Chondrocyte (in vitro differentiated cells): ENCODE measurements at places on chromosomes 3 and 15. TPM values are rescaled to one million over a fixed set of nuclear protein-coding genes. Genes with fewer than 3 reads are reported as not detected.

DNA sequence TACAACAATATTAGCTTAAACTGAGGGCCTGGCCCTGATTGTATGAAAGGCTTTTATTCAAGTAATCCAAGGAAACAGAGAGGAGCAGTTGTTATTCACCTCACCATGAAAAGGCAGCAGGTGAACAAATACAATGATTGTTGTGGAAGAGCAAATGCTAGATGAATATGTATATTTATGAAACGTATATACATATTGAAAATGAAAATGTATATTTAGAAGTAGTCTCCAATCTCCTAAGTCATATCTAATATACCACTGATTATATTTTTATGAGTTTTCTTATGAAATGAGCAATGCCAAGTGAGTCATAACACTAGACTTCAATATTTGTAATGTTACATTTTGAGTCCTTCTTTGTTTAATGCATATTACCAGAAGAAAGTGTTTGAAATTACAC is 116.2 kb upstream of the KCNMB2 start:
- peaks cover 2% of the 10 kb centered on the region for H3K27me3 ChIP-seq
- H3K4me1 ChIP-seq: peaks cover 15% of the 10 kb centered on the region
- H3K27ac ChIP-seq: no peak overlapping the region
- H3K36me3 ChIP-seq: no peaks in the 10 kb centered on the region
- DNase-seq: no peak
- H3K4me3 ChIP-seq: no peak overlapping the region

DNA sequence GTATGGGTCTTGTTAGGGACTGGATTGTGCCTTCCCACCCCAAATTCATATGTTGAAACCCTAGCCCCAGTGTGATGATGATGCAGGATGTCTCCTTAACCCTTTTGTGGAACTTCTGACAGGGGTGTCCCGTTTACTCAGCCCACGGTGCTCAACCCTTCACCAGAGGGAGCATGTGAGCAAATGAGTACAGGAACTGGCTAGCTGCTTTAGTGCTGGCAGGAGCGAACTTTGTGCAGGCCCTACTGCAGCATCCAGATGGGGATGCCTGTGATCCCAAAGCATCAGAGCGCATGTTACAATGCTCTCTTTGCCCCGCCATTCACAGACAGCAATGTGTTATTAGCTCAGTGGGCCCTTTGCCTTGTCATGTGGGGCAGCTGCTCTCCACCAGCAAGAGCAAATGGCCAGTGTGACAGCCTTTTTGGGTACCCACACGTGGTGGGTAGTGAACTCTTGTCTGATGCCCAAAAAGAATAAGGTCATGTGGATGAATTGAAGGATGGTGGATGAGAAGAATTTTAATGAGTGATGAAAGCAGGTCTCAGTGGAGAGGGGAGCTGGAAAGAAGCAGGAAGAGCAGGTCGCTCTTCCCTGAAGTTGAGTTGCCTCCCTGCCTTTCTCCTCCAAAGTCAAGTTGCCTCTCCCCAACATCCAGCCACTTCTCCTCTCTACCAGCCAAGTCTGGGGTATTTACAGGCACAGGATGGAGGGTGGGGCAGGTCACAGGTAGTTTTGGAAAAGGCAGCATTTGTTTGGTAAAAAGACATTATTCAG is 63.3 kb upstream of the STRIT1 start:
- H3K27ac ChIP-seq: no peak overlapping the region
- peaks cover 39% of the 10 kb centered on the region for H3K27me3 ChIP-seq
- DNase-seq: no peak
- H3K4me3 ChIP-seq: no peak overlapping the region

- peaks cover 58% of the 10 kb centered on the region for H3K4me1 ChIP-seq
- no peak overlapping the region for H3K27ac ChIP-seq
- no peak overlapping the region for H3K4me3 ChIP-seq
- peaks cover 14% of the 10 kb centered on the region for H3K36me3 ChIP-seq
- DNase-seq: no peak
Observed at GRCh38 chr3:48930590-48930989, 11.9 kb downstream of the ARIH2 start.

GRCh38 chr3:182118066-182118465 is 406.3 kb downstream of the SOX2 start:
- no peaks in the 10 kb centered on the region for H3K36me3 ChIP-seq
- no peak overlapping the region for H3K27ac ChIP-seq
- H3K4me3 ChIP-seq: no peak overlapping the region
- no peaks in the 10 kb centered on the region for H3K27me3 ChIP-seq

- no peak overlapping the region for H3K4me3 ChIP-seq
- no peak overlapping the region for H3K27ac ChIP-seq
- H3K36me3 ChIP-seq: no peaks in the 10 kb centered on the region
- H3K4me1 ChIP-seq: no peaks in the 10 kb centered on the region
- no peak for DNase-seq
- H3K27me3 ChIP-seq: peaks cover 6% of the 10 kb centered on the region
Observed at GRCh38 chr3:96017556-96017955, 796.8 kb upstream of the EPHA6 start.

- DNase-seq: no peak
- H3K4me3 ChIP-seq: no peak overlapping the region
- H3K36me3 ChIP-seq: no peaks in the 10 kb centered on the region
- no peak overlapping the region for H3K27ac ChIP-seq
- H3K4me1 ChIP-seq: peaks cover 21% of the 10 kb centered on the region
Observed at GRCh38 chr3:87002346-87002745, 11.4 kb upstream of the VGLL3 start.

GRCh38 chr15:90991587-90992285 is 2.6 kb downstream of the PRC1 start:
- DNase-seq: no peak
- H3K36me3 ChIP-seq: peaks cover 2% of the 10 kb centered on the region
- no peak overlapping the region for H3K4me3 ChIP-seq
- H3K27ac ChIP-seq: peak overlapping the region; percentile 60

DNA sequence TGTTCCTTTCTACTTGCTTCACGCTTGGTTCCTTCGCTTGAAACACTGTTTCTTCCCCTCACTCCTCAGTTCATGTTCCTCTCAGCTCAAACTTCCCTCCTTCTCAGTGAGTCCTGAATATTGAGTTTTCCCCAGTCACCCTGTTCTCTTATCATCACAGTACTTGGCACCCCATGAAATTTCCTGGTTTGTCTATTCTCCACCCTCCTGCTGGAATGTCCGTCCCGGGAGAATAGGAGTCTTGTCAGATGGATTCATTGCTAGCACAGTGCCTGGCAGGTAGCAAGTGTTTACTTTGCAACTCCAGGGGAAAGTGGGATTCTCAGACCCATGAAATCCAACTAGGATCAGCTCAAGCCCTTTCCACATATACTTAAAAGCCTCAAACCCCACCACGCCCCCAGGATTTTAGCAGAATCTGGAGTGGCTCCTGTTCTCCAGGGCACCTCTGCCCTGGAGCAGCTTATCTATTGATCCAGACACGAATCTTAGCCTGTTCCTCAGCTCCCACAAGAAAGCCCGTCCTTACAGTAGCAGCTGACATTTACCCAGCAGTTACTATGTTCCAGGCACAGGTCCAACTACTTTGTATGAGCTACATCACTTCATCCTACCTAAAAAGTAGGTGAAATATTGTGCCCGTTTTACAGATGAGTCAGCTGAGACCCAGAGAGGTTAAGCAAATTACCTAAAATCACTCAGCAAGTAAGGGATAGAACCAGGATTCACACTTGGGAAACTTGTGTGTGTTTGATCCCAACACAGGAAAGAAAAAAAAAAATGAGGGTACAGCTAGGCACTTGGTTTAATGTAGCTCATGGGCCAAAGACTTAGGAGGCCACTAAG is 36.8 kb upstream of the MAP3K13 start:
- no peaks in the 10 kb centered on the region for H3K27me3 ChIP-seq
- H3K36me3 ChIP-seq: peaks cover 4% of the 10 kb centered on the region
- H3K4me3 ChIP-seq: no peak overlapping the region
- H3K4me1 ChIP-seq: peaks cover 3% of the 10 kb centered on the region
- DNase-seq: no peak
- H3K27ac ChIP-seq: no peak overlapping the region

GRCh38 chr15:35437157-35437556 is 108.8 kb downstream of the DPH6 start:
- DNase-seq: no peak
- no peaks in the 10 kb centered on the region for H3K27me3 ChIP-seq
- peaks cover 4% of the 10 kb centered on the region for H3K36me3 ChIP-seq
- no peak overlapping the region for H3K27ac ChIP-seq

- H3K4me1 ChIP-seq: no peaks in the 10 kb centered on the region
- H3K4me3 ChIP-seq: no peak overlapping the region
- peaks cover 60% of the 10 kb centered on the region for H3K27me3 ChIP-seq
- peak; percentile 48 for DNase-seq
- H3K27ac ChIP-seq: no peak overlapping the region
Observed at GRCh38 chr3:14848906-14849305, 30.1 kb downstream of the FGD5 start.

- H3K27ac ChIP-seq: peak overlapping the region; percentile 28
- no peaks in the 10 kb centered on the region for H3K27me3 ChIP-seq
- peaks cover 24% of the 10 kb centered on the region for H3K4me1 ChIP-seq
- DNase-seq: no peak
- H3K4me3 ChIP-seq: no peak overlapping the region
Observed at GRCh38 chr3:16429086-16429485, 84.4 kb downstream of the RFTN1 start.

GRCh38 chr3:45321607-45322391 is 66.6 kb upstream of the LARS2 start:
- H3K4me1 ChIP-seq: no peaks in the 10 kb centered on the region
- no peak overlapping the region for H3K27ac ChIP-seq
- no peak for DNase-seq
- peaks cover 27% of the 10 kb centered on the region for H3K27me3 ChIP-seq

- no peak overlapping the region for H3K27ac ChIP-seq
- no peak overlapping the region for H3K4me3 ChIP-seq
- H3K4me1 ChIP-seq: no peaks in the 10 kb centered on the region
- H3K36me3 ChIP-seq: peaks cover 4% of the 10 kb centered on the region
- DNase-seq: no peak
Observed at GRCh38 chr3:101319531-101319930, 844 bp downstream of the IMPG2 start.

- H3K27ac ChIP-seq: no peak overlapping the region
- H3K4me3 ChIP-seq: no peak overlapping the region
- H3K36me3 ChIP-seq: no peaks in the 10 kb centered on the region
- peaks cover 91% of the 10 kb centered on the region for H3K4me1 ChIP-seq
- no peak for DNase-seq
Observed at GRCh38 chr3:149470381-149470780, 4.1 kb upstream of the TM4SF4 start.

GRCh38 chr3:179265875-179266274 is 15.0 kb upstream of the KCNMB3 start:
- DNase-seq: no peak
- H3K27ac ChIP-seq: no peak overlapping the region
- no peaks in the 10 kb centered on the region for H3K27me3 ChIP-seq
- H3K4me3 ChIP-seq: no peak overlapping the region
- H3K4me1 ChIP-seq: peaks cover 4% of the 10 kb centered on the region
- no peaks in the 10 kb centered on the region for H3K36me3 ChIP-seq

DNA sequence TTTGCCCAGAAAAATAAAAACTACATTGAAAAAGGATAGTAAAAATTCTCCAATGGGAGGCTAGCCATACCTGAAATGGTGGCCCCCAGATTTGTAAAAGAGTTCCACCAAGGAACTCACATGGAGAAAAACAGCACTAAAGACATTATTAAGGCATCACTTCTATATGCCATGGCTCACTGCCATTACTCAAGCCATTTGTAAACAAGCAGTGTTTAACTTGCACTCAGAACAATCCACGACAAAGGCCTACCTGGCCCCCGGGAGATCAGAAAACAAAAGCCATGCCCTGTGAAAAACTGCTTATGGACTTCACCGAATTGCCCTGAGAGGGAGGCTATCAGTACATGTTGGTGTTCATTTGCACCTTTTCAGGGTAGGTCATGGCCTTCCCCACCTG is 19.6 kb downstream of the CCR8 start:
- H3K27me3 ChIP-seq: peaks cover 5% of the 10 kb centered on the region
- no peak overlapping the region for H3K4me3 ChIP-seq
- H3K27ac ChIP-seq: no peak overlapping the region
- H3K36me3 ChIP-seq: no peaks in the 10 kb centered on the region
- no peaks in the 10 kb centered on the region for H3K4me1 ChIP-seq
- no peak for DNase-seq

DNA sequence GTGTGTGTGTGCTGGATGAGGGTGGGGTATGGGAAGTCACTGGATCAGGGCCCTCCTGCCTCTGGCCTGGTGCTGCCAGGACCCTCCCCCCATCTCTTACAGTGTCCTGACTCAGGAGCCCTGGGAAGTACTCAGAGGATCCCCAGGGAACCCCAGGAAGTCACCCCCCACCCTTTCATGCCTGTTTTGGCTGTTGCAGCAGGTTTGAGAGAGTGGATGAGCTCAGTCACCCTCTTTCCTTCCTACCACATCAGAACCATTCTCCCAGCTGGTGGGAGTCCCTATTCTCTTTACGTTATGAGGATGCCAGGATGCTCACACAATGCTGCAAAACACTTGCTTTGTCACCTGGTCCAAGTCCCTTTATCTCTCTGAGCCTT is 59.0 kb downstream of the BDH1 start:
- no peak overlapping the region for H3K4me3 ChIP-seq
- no peak for DNase-seq
- H3K27ac ChIP-seq: peak overlapping the region; percentile 91
- H3K36me3 ChIP-seq: peaks cover 7% of the 10 kb centered on the region

- DNase-seq: no peak
- H3K4me3 ChIP-seq: no peak overlapping the region
- peaks cover 5% of the 10 kb centered on the region for H3K4me1 ChIP-seq
- H3K27ac ChIP-seq: no peak overlapping the region
Observed at GRCh38 chr3:54826251-54826691, 101.6 kb downstream of the LRTM1 start.

CYP8B1 gene
- not detected in 3 replicates for total RNA-seq

ATP8B4 gene
- total RNA-seq: not detected in 3 replicates

TFG gene
- 148 to 162 TPM (median 149 TPM) in 3 replicates for total RNA-seq

CELSR3 gene
- total RNA-seq: 9.6 to 11.4 TPM (median 10.5 TPM) in 3 replicates

PDE12 gene
- total RNA-seq: 16.6 to 17.8 TPM (median 17.5 TPM) in 3 replicates

IQCH gene
- total RNA-seq: 1.00 to 1.4 TPM (median 1.0 TPM) in 3 replicates

CCDC54 gene
- not detected in 3 replicates for total RNA-seq

SCN5A gene
- total RNA-seq: 0.21 to 0.25 TPM (median 0.24 TPM) in 3 replicates

ALDH1A3 gene
- 0.51 to 0.55 TPM in 2 of 3 replicates, not detected in the other for total RNA-seq

SLC2A2 gene
- not detected in 3 replicates for total RNA-seq

SPINT1 gene
- total RNA-seq: 0.87 to 2.0 TPM (median 0.87 TPM) in 3 replicates

KNL1 gene
- 4.7 to 6.0 TPM (median 5.5 TPM) in 3 replicates for total RNA-seq

HES1 gene
- total RNA-seq: 30.4 to 36.7 TPM (median 31.2 TPM) in 3 replicates

ACTC1 gene
- total RNA-seq: 6.2 to 19.5 TPM (median 7.1 TPM) in 3 replicates

SPSB4 gene
- 1.9 to 2.7 TPM (median 2.4 TPM) in 3 replicates for total RNA-seq

GAP43 gene
- total RNA-seq: 3.3 to 33.7 TPM (median 3.6 TPM) in 3 replicates
